Cerebellum (tissue), 4 donors: ENCODE measurements at places on chromosomes 5 and 9. TPM values are rescaled to one million over a fixed set of nuclear protein-coding genes. Genes with fewer than 3 reads are reported as not detected.

The RPL7A gene
- total RNA-seq, result 564 TPM

The NMUR2 gene
- total RNA-seq, result not detected

The PDE6A gene
- total RNA-seq, result not detected

The PIP5K1B gene
- total RNA-seq, result 20.2 TPM

The HRH2 gene
- 4.0 TPM for total RNA-seq

The CCNO gene
- total RNA-seq, result not detected

The ST6GALNAC4 gene
- total RNA-seq, result 9.0 TPM

DNA sequence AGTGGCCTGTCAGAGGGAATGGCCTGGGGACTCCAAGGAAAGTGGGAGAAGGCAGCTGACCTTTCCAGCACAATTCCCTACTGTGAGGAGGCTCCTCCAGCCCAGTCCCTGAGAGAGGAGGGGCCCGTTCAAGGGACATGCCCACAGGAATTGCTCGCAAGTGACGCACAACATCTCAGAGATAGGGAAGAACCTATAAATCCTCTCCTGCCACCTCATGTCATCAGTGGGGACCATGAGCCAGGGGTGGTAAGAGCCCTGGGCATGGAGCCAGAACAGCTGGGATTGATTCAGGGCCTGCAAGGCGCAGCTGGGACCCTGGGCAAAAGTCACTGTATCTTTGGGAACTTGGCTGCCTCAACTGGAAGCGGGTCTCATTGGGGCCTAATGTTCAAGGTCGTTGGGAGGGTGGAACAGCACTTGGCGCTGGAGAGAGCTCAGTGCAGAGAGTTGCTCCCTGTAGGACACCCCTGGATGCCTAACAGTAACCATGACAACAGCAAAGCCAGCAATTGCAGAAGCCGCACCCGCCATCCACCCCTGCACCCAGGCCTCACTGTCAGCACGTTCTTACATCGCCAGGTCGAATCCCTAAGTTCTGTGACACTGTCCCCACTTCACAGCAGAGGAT is 41.3 kb upstream of the ORM1 start:
- DNase-seq, result no peak

DNA sequence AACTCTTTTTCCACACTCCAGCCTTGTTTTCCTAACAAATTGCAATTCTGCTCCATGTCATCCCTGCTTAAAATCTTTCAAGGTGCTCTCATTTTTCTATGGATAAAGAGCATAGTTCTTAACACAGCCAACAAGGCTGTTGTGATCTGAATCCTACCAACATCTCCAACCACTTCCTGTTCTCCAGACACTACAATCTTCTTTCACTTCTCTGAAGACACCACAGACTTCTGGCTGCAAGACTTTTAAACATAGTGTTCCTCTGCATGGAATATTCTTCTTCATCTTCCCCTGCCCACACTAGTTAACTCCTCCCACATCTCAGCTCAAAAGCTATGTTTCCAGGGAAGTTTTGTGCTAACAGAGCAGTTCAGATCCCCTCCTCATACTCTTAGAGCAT is 404.8 kb downstream of the MAN2A1 start:
- DNase-seq, result no peak

DNA sequence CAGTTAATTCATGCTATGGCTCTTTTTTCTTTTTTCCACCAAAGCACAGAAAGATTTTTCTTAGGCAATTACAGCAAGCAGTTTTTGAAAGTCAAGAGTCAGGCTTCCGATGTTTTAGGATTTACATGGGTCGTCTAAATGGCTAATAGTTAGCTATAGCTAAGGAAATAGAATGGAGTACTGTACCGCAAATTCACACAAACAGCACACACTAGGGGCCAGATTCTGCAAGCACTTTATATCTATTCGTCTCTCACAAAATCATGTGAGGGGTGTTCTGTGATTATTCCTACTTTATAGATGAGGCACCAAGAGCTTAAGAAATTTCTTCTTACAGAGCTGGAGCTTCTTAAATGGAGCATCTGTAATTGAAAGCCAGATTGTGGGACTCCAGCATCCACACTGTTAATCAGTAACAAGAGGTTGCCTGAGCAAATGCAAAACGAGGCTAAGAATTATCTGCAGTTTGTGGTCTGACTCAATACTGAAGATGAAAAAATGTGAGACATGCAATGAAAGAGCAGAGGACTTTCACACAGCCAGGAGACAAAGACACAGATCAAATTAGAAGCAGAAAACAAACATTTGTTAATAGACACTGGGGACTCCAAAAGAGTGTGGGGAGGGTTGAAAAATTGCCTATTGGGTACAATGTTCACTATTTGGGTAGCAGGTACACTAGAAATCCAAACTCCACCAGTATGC is 62.7 kb upstream of the CTXN3 start:
- no peak for DNase-seq

DNA sequence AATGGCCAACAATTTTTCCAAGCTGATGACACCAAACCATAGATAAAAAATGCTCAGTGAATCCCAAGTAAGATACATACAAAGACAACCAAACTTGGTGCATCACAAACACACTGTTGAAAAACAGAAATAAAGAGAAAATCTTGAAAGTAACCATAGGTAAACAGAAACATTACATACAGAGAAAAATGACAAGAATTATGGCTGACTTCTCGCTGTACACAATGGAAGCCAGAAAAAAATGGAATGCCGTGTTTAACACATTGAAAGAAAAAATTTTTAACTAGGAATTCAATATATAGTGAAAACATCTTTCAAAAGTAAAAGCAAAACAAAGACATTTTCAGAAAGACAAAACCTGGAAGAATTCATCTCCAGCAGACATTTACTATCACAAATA is 20.6 kb downstream of the DAP start:
- no peak for DNase-seq

- DNase-seq, result peak; percentile 38
These were observed 6.3 kb upstream of the NR5A1 start for GRCh38 chr9:124513376-124513994.

DNA sequence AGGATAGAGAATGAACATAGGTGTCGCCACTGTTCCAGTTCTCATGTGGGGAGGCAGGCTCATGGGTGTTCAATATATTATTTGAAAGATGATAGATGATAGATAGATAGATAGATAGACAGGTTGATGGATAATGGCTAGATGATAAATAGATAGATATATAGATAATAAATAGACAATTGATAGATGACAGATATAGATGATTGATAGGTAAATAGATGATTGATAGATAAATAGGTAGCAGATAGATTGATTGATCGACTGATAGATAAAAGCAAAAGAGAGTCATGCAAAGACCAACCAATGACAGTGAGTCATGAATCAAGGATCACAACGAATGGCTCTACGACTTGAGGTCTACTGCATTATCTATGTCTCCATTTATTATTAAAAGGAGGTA is 30.4 kb downstream of the SPARC start:
- DNase-seq, result no peak

GRCh38 chr9:1513105-1513504 is 462.9 kb downstream of the DMRT2 start:
- no peak for DNase-seq

DNA sequence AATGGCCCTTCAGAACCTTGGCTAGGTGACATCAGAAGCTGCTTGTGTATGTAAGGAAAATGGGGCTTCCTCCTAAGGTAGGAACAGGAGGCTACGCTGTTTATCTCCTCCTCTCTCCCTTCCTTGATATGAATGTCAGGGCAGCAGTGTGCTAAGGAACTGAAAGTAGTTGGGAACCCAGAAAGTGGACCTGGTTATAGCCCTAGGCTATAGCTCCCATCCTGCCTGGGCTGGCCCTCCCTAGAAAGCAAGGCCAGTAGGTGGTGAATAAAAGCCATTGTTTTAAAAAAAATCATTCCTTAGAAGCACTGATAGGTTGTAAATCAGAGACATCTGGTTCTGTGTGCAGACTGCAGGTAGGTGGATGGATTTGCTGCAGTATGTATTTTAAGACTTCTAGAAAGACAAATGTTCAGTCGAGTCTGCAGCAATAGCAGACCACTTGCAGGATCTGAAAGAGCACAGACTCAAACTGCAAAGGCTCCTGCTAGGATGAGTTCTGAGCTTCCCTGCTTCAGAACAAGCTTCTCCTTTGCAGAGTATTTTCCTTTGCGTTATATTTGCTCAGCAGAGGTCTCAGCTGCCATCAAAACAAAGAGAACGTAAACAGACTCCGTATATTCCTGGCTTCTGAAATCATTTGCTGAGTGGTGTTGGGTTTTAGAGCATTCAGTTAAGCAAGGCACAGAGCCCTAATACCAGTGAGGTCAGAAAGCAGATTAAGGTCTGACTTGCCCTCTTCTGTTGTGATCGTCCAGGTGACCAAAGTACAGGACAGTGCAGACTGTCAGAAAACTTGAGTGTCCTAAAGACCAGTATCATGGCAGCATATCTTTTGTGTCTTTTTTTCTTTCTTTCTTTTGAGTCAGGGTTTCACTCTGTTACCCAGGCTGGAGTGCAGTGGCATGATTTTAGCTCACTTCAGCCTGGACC is 20.1 kb upstream of the CFAP157 start:
- DNase-seq, result no peak

GRCh38 chr5:2240118-2240904 is 357.6 kb upstream of the IRX4 start:
- no peak for DNase-seq

DNA sequence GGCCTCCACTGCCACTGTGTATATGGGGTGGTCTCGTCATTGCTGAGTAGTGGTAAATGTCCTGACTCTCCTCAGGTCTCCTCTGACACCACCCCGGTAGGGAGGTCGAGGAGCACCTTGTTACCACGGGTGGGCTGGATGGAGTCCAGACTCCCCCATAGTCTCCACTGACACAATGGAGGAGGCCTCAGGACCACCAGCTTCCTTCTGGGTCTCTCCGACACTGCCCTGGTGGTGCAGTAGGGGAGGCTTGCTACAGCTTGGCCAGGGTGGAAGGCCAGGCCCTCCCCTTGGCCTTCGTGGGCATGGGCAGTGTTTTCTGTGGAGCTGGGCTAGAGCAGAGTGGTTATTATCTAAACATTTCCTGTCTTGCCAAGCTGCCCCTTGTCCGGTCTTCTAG is 15.4 kb upstream of the SH3PXD2B start:
- DNase-seq, result no peak

- DNase-seq, result no peak
These were observed 47.8 kb downstream of the LOX start for GRCh38 chr5:122030251-122030650.
